ENCODE measurements at places on chromosomes 4 and X.

DNA sequence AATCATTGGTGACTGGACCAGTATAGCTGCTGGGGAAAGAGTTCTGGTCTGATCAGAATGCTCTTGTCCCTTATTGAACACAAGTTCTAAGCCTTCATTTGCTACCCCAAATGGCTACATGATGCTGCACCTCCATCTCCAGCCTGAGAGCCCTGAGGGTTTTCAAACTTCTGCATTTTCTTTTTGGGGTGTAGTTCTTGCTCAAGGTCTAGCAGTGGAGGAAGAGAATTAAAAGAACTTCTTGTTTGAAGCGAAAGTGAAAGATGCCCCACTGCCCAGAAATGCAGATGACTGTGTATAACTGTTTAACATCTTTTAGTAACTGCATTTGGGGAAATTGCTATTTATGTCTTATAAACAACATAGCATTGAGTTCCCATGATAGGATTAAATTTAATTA is 38.5 kb downstream of the LAMTOR3 start:
- no peak for DNase-seq

GRCh38 chr4:153808175-153808574 is 19.3 kb upstream of the SFRP2 start:
- DNase-seq: no peak

GRCh38 chr4:62806816-62807215 is 1602.4 kb downstream of the TECRL start:
- DNase-seq: no peak

GRCh38 chr4:26819026-26819425 is 41.6 kb upstream of the STIM2 start:
- DNase-seq: no peak

GRCh38 chr4:153927451-153927850 is 138.6 kb upstream of the SFRP2 start:
- DNase-seq: no peak

- DNase-seq: no peak
Observed at GRCh38 chr4:146112389-146112788, 63.1 kb upstream of the LSM6 start.

- DNase-seq: no peak
Observed at GRCh38 chr4:17195461-17196275, 297.2 kb upstream of the LDB2 start.

- DNase-seq: no peak
Observed at GRCh38 chr4:95219109-95219508, 329.7 kb downstream of the UNC5C start.

GRCh38 chr4:124970011-124970410 is 257.5 kb upstream of the ANKRD50 start:
- no peak for DNase-seq

DNA sequence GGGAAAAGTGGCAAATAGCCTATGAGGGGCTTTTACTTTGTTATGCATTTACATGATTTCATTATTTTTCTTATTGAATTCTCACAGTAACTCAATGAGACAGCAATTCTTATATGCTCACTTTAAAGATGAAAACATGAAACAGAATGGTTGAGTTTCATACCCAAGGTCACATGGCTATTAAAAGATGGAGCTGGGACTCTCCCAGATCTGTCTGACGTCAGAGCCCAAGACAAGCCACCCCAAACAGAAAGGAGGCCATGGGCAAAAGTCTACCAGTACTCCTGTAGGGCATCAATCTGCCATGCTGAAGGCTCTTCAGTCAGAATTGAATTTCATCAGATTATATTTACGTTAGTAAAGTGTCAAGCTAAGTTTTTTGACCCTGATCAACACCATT is 13.2 kb downstream of the HSD17B11 start:
- DNase-seq: no peak

- no peak for DNase-seq
Observed at GRCh38 chrX:39402158-39402557, 600.9 kb downstream of the MID1IP1 start.

DNA sequence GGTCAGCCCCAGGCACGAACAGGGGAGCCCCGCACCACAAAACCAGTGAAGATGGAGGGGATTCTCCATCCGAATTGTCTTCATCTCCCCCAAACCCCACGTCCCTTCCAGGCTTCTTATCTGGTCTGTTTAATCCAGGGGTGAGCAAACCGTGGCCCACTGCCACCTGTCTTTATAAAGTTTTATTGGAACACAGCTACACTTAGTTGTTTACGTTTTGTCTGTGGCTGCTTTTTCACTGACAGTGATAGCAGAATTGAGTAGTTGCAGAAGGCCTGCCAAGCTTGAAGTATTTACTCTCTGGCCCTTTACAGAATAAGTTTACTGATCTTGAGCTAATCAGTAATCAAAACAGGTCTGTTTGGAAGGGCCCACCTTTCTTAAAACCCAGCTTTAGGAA is 324.0 kb downstream of the ARHGAP10 start:
- DNase-seq: no peak

DNA sequence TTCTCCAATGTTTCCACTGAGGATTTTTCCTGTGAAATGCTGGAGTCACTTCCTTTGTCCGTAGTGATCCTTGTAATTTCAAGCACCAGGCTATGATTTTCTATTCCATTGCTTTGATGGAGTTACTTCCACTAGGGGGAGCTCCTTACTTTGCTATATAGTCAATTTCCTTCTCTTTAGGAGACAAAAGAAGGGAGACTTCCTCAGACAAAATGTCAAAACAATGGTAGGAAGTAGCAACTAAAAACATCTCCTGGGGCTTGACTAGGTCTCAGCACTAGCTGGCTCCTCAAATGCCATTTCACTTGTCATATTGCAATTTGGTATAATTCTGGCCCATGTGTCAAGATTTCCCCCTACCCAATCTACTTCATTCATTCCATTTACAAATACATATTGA is 24.1 kb downstream of the ZCCHC12 start:
- DNase-seq: peak; percentile 17

DNA sequence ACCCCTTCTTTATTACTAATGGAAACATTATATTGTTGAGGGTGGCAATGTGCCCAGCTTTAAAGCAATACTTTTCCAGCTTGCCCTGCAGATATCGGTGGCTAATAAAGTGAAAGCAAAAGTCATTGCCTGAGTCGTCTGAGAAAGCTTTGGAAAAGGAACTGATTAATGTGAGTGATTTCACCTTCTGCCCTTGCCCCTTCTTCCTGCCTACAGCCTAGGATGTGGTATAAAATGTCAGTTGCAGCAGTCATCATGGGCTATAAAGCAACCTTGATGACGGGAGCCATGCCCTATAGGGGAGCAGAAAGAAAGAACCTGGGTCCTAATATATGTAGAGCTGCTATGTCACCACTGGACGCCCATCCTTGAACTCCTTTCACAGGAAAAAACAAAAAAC is 132.4 kb upstream of the USP9X start:
- no peak for DNase-seq

DNA sequence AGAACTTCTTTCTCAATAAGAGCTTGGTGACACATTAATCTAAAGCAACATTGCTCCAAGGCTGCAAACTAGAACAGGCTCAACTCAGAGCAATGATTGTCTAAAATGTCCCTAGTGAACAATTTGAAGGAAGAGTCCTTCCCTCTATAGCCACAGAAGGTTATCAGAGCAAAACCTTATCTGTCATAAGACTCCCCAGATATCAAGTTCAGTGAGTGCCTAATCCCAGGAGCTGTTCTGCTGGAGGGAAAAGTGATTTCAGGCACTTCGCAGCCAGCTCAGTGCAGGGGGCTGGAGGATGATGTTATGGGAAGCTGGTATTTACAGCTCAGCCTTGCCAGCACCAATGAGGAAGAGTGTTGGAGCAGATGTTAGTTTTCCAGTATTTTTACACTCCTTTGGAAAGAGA is 497.5 kb downstream of the INPP4B start:
- no peak for DNase-seq

DNA sequence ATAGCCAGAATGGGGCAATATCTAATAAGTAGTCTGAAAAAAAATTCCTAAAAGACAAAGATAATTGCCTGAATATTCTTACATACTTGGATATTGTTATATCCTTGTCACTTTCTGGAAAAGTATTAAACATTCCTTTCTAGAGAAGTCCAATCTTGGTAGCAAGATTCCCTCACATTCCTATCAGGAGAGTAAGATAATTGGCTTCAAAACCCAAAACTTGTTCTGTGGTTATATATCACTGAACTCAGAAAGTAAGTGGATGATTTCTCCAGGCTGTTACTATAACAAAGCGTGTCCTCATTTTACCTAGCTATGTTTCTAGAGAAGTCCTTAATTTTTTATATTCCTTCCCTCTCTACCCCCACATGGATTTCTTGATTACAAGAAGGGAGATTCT is 46.0 kb upstream of the TEX13A start:
- no peak for DNase-seq

- DNase-seq: no peak
Observed at GRCh38 chr4:38223782-38224236, 263.6 kb downstream of the PTTG2 start.

- DNase-seq: peak; percentile 93
Observed at GRCh38 chr4:7649741-7650531, 215.2 kb upstream of the PSAPL1 start.

- DNase-seq: no peak
Observed at GRCh38 chrX:153861733-153862310, 24.2 kb downstream of the L1CAM start.

DNA sequence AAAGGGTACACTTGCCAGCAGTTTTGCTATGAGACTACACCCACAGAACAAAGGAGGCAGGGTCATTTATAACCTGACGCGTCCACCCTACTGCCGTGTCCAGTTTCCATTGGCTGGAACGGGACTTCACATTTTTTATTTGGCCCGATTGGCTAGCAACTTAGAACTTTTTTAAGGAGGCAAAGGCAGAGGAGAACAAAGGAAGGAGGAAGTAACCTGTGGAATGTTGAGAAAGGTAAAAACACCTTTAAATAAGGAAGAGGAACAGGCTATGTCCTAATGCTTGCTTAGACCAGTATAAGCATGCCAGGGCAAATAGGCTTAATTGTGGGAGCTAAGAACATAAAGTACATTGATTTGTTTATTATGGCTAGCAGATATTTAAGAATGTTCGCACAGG is 18.7 kb downstream of the KDM6A start:
- no peak for DNase-seq

DNA sequence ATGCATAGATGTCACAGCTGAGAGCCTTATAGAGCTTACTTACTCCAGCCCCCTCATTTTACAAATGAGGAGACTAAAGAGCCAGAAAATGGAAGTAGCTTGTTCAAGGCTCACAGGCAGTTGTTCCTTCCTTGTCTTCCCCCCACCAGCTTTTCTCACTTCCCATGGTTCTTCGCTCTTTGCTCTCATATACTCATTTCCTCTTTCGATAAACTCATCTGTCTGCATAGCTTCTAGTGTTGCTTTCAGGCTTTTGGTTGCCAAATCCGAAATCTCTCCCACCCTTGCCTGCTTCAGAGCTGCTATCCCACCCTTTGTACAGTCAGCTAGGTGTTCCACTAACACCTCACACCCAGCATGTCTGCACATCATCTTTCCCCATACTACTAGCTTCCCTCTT is 25.0 kb upstream of the GJB1 start:
- DNase-seq: no peak

DNA sequence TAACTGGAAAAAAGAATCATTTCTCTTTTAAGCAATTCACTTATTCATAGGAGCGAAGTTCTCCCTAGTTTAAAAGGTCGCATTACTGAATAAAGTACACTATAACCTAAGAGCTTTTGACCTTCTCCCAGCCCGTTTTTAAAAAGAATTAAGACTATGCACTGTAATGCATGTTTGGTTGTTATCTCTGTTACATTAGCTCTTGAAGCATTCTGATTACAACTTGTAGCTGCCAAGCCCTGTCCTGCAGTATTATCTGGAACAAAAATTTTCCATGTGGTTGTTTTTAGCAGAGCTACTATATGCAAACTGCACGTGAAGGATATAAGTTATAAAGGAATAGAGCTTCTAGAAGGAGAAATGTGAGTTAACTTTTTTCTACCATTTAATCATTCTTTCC is 8.1 kb downstream of the GAB1 start:
- no peak for DNase-seq

DNA sequence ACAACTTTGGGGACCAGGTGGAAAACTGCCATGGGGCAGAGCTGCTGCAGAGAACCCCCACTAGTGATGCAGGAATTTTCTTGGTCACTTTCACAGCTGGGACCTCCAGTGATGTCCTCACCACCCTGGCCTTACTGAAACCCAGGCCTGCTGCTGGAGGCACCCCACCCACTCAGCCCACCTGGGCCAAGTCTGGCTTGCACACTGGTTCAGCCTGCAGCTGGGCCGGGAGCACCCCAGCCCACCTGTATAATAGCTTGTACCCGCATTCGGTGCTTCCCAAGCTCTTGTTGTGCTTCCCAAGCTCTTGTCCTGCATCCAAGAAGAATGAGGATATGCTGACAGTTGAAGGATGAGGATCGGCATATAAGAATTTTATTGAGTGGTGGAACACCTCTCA is 86.4 kb upstream of the ZMAT1 start:
- DNase-seq: no peak

DNA sequence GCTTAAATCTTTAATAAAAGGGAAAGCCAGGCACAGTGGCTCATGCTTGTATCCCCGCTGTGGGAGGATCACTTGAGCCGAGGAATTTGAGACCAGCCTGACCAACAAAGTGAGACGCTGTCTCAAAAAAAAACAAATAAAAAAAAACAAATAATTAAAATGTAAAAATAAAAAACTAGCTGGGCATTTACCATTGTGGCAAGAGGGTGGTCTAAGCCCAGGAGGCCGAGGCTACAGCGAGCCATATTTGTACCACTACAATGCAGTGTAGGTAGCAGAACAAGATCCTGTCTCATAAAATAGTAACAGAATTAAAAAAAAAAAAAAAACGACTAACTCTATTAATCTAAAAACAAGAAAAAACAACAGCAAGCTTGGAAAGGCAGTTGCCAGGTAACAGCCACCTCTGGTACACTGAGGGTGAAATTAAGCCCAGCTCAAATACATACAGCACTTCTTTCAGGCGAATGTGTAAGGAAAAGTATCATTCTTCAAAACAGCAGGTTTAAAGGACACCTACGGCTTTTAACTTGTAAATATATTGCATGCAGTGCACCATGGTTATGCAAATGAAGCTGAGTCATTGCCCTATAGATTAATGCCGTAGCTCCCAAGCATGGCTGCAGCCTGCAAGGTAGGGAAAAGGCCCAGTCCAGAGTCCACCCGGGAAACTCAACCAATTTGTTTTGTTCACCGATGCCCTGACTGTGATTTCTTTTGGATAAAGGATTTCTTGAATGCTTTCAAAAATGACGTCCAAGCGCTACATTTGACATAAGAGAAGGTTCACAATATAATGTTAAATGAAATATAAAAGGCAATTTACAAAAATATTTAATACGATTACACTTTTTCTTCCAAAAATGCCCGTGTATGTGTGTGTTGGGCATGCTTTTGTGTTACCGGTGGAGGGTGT is 14.5 kb upstream of the TXLNG start:
- DNase-seq: peak; percentile 59

GRCh38 chr4:8105306-8106100 is 53.1 kb downstream of the ABLIM2 start:
- no peak for DNase-seq

- no peak for DNase-seq
Observed at GRCh38 chr4:185309770-185310169, 86.0 kb downstream of the LRP2BP start.

- no peak for DNase-seq
Observed at GRCh38 chr4:95272797-95273196, 276.0 kb downstream of the UNC5C start.
